ENCODE measurements at places on chromosomes 5 and 9.

- no peak for DNase-seq
These were observed 48.0 kb downstream of the SARDH start for GRCh38 chr9:133690081-133690561.

DNA sequence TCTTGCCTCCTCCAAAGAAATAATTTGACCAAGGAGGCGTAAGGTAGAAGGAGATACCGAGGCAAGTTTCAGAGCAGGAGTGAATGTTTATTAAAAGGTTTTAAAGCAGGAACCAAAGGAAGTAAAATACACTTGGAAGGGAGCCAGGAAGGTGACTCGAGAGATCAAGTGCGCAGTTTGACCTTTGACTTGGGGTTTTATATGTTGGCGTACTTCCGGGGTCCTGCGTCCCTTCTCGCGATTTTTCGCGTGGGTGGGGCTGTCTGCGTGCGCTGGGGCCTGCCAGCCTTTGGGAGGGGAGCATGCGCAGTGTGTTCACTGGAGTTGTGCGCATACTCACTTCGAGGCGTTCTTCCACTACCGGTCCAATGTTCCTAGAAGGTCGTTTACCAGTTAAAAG, 166.0 kb upstream of the IRX2 start:
- no peak for DNase-seq

DNA sequence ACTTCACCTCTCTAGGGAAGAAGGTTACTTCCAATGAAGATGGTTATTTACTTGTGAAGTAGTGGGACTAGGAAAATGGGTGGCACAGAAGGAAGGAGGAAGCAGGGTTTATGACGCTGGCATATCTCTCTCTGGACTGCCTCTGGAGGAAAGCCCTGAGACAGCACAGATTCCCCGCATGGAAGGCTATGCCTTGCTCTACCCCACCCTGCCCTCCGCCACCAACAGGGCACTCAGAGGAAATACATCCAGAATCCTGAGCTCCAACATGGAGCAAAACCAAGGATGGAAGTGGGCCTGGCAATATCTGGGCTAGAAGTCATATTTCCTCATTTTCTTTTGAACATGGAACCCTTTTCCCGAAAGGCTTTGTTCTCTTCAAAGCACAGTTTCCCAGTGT, 346.9 kb downstream of the ZSWIM6 start:
- no peak for DNase-seq

DNA sequence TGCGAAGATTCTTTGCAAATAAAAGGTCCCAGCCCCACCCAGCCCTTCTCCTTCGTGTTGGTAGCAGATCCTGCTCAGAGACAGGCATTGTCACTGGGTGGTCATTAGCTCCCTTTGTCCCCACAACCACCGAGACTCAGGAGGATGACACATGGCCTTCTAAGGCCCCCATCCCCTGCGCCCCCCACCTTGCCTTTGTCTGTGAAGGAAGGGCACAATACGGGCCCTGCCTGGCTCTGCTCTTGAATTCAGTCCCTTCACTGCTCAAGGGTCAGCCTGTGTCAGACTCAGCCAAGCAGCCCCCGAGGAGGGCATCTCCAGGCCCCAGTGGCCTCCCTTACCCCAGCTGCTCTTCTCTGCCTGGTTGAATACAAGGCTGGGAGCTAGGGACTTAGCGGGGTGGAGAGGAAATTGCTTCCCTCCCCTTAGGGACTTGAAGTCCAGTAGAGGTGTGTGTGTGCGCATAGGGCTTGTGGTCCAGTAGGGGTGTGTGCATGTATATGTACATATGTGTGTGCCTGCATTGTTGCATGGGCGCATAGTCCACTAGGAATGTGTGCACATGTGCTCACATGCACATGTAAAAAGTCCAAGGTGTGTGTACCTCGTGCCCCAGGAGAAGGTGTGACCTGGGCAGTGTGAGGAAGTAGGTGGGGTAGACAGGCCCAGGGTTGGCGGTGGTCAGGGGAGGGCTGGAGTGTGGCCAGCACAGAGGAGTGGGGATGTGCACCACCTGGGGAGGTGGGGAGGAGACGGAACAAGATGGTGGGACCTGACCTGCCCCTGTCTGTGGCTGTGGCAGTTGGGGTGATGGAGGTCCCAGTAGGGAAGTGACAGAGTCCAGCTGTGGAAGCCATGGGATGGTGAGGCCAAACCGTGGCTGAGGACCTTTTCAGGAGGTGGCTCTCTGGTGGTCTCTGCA, 59.1 kb downstream of the PHF2 start:
- no peak for DNase-seq

- no peak for DNase-seq
These were observed 15.1 kb downstream of the GLT6D1 start for GRCh38 chr9:135624282-135624681.

DNA sequence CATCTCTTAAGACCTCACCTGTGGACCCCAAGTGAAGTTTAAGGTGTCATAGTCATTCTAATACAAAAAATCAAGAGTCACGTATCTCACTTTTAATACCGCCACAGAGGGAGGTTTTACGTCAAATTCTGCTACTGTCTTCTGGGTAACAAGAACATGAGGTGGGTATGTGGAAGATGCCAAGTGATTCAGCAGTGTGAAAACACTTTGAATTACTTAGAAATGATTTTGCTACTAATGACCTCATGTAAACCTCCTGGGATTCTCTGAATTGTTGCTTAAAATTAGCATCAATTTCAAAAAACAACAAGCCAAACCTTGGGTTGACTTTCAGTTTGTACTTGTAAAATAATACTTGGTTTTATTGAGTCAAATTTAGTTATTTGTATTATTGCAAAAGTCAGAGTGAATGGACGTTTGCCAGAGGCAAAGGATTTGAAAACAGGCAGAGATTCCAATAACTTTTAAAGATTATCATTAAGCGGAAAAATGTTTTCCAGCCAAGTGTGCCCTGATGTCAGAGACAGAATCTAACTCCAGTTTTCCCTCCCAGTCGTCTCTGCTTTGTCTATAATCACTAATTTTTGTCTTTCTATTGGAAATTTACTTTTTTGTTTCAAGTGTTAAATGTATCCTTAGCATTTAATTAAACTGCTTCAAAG, 8.8 kb downstream of the DMRT2 start:
- no peak for DNase-seq

GRCh38 chr5:144151026-144151425, 19.4 kb downstream of the YIPF5 start:
- no peak for DNase-seq

DNA sequence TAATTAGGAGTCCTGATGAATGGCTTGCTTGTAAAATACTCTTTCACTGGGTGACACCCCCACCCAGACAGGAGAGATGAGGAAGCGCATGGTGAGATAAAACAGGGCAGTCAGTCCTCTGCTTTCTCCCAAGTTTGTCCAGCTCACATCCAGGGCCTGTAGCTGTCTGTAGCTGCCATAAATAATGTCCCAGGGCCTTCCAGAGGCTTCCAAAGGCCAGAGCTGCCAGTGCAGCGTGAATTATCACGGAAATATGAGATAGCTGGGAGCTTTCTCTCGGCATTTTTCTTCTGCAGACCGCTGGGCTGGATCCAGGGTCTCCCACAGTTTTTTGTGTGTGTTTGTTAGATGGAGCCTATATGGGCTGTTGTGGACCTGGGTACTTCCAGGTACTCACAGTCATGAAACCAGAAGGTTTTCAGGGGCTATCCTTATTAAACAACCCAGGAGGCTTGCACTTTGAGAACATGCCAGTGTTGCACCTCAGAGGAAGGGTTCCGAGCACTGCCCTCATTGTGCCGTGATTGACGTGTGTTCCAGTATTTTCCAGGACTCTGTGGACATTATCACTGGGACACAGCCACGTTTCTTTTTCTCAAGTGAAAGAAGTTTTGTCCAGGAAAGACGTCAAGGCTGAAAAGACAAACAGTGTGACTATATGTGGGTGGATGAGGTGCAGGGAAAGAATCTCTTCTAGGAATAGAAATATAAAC, 117.5 kb downstream of the FGF1 start:
- DNase-seq = no peak

GRCh38 chr5:143896966-143897365, 85.0 kb downstream of the HMHB1 start:
- DNase-seq = no peak

GRCh38 chr5:143243103-143243502, 160.4 kb downstream of the NR3C1 start:
- DNase-seq = no peak

GRCh38 chr5:88391991-88392390, 123.3 kb upstream of the TMEM161B start:
- no peak for DNase-seq

GRCh38 chr5:56512313-56512996, 279.3 kb upstream of the ANKRD55 start:
- DNase-seq = no peak

Measured in cortex of kidney (tissue), 1 donor.